Activated CD4-positive, alpha-beta T cell treated with anti-CD3 and anti-CD28 coated beads, Interleukin-2, amount 10 ng/mL, durations not matched to agents 24 days and 14 days (primary cell): ENCODE measurements at places on chromosomes 13 and 19.

DNA sequence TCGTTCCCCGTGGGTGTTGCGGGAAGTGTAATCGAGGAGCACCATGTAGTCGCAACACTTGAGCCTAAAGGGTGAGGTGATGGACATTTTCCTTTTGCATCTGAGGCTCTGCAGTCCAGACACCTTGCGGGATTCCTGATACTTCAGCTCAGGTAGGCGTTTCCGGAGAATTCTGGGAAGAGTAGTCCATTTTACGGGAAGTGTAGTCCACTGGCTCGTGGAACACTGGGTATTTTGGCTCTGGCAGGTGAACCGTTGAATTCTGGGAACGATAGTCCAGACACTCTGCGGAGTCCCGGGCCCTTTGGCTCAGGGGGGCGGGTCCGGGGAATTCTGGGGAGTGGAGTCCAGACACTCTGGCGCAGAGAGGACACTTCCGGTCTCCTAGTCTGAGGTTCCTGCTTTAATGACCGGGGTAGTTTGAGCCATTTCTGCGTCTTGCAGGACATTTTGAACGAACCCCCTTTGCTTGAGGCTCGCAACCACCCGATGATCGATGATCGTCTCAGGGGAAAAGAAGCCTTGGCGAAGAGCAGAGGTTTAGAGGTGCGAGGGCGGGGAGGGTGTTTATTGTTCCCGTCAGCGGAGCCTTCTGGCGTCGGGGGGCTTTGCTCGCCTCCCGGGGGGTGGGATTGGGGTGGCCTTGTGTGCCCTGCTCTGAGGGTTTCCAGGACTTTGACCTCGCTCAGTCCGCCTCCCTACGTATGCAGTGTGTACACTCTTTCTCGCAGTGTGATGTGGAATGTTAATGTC is at the start of gene ZNF223:
Gene ZNF223, plus strand, starts transcription at position 387 of the 753 bp plus-strand sequence. CDS start 3,141 bp downstream, outside the sequence.
- H3K4me1 ChIP-seq = peaks cover 3% of the 10 kb centered on the region
- H3K36me3 ChIP-seq = peaks cover 8% of the 10 kb centered on the region
- no peak within 1 kb of the TSS for H3K27ac ChIP-seq
- peak within 1 kb of the TSS; percentile 79 for H3K4me3 ChIP-seq
- no peaks in the 10 kb centered on the region for H3K27me3 ChIP-seq

DNA sequence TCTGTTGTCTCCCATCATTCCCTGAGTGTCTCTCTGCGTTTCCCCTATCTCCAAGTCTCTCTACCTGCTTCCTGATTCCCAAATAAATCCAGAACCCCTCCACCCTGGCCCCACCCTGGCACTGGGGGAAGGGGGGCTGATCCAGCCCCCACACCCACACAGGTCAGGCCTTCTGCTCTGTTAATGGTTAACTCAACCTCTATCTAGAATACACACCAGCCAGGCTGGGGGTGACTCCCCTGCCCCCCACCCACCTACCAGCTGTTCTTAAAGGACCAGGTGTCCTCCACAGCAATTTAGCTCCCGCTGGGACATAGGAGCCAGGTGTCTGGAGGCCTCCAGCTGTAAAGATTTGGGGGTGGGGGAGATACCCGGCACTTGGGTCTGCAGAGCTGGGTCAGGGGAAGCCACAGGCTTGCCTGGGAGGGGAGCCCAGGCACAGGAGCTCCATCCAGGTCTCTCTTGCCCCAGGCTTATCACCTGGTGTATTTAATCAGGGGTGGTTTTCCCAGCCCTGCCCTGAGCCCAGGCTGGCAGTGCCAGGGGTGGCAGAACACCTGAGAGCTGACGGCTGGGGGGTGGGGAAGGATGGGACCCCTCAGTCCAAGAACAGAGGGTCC is 3.9 kb downstream of the IRF2BP1 start:
- H3K4me3 ChIP-seq = no peak overlapping the region
- DNase-seq = no peak
- H3K36me3 ChIP-seq = peaks cover 7% of the 10 kb centered on the region
- H3K27me3 ChIP-seq = peaks cover 1% of the 10 kb centered on the region
- H3K27ac ChIP-seq = no peak overlapping the region
- H3K4me1 ChIP-seq = peaks cover 33% of the 10 kb centered on the region

DNA sequence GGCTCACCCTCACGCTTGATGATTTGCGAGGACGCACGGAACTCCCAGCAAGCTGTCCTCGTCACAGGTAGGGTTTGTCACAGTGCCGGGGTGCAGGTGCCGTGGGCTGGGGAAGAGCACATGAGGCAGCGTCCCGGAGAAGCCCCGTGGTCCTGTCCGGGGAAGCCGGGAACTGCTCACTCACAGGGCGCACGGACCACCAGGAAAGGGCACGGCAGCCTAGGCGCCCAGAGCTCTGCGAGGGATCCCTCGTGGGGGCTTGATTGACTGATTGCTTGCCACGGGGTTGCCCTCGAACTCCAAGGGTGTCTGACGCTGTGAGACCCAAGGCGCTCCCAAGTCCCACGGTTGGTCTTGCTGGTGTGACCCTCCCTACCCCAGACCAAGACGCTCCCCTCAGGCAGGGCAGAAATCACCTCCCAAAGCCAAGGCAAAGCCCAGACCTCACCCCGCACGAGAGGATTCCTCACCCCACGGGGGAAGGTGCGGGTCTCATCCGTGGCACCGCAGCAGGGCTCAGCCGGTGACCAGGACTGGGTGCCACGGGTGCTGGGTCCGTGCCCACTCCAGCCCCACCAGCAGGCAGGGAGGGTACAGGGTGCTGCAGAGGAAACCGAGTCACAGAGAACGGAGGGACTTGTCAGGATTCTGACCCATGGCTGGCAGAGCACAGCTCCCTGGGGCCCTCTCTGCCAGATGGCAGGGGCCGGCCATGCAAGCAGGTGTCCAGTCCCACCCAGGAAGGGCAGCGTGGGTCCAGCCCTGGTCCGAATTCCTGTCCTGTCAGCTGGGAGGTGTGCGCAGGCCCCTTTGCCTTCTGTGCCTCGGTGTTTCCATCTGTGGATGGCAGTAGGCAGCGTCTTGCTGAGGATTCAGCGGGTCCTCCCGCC is 7.7 kb downstream of the C2CD4C start:
- no peak for DNase-seq
- H3K27ac ChIP-seq = no peak overlapping the region
- no peaks in the 10 kb centered on the region for H3K27me3 ChIP-seq
- H3K4me3 ChIP-seq = no peak overlapping the region
- H3K36me3 ChIP-seq = no peaks in the 10 kb centered on the region

DNA sequence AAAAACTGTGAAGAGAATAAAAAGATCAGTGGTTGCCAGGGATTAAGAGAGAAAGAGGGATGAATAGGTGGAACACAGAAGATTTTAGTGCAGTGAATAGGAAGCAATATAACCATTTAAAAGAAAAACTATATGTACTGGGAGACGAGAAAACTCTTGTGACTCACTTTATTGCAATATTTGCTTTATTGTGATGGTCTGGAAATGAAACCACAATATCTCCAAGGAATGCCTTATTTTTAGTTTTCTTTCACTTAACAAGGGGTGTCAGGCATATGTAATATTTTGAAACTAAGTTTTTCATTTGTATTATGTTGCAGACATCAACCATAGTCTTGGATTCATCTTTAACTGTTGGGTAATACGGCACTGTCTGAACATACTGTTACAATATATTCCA is 1308.2 kb downstream of the PCDH9 start:
- no peak overlapping the region for H3K4me3 ChIP-seq
- H3K36me3 ChIP-seq = no peaks in the 10 kb centered on the region
- H3K27me3 ChIP-seq = no peaks in the 10 kb centered on the region
- H3K27ac ChIP-seq = no peak overlapping the region

- peak overlapping the region; percentile 80 for H3K27ac ChIP-seq
- H3K36me3 ChIP-seq = peaks cover 70% of the 10 kb centered on the region
- peaks cover 62% of the 10 kb centered on the region for H3K4me1 ChIP-seq
- peak; percentile 82 for DNase-seq
- no peaks in the 10 kb centered on the region for H3K27me3 ChIP-seq
These were observed 62.1 kb downstream of the ARHGEF7 start for GRCh38 chr13:111177081-111177711.

GRCh38 chr19:31562966-31563612 is 213.9 kb upstream of the TSHZ3 start:
- no peak overlapping the region for H3K4me3 ChIP-seq
- H3K36me3 ChIP-seq = no peaks in the 10 kb centered on the region
- no peak overlapping the region for H3K27ac ChIP-seq
- DNase-seq = no peak
- H3K4me1 ChIP-seq = no peaks in the 10 kb centered on the region

DNA sequence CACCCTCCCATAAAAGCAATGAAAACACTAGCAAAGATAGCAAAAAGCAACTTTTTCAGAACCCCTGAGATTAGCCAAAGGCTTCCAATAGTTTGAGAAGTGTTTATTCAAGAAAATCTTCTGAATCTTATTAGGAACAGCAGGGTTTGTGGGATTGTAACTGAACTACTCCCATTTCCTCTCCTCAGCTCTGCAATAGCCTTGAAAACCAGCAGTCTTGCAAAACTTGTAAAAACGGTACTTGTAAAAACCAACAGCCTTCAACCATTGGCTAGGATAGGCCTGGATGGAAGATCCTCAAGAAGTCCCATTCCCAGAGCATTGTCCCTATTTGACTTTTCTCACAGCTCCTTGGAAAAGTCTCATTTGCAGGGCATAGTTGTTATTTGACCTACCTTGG is 12.1 kb downstream of the RNASEH2B start:
- H3K4me1 ChIP-seq = peaks cover 19% of the 10 kb centered on the region
- no peak overlapping the region for H3K27ac ChIP-seq
- H3K27me3 ChIP-seq = no peaks in the 10 kb centered on the region
- peaks cover 66% of the 10 kb centered on the region for H3K36me3 ChIP-seq

- peak overlapping the region; percentile 97 for H3K4me3 ChIP-seq
- H3K27ac ChIP-seq = peak overlapping the region; percentile 97
- peaks cover 25% of the 10 kb centered on the region for H3K4me1 ChIP-seq
- H3K27me3 ChIP-seq = peaks cover 2% of the 10 kb centered on the region
These were observed 1.3 kb downstream of the ZNF780A start for GRCh38 chr19:40089462-40089861.
